SJSA1 (cell line): ENCODE measurements at places on chromosomes 5 and 9. TPM values are rescaled to one million over a fixed set of nuclear protein-coding genes. Genes with fewer than 3 reads are reported as not detected.

KCNV2 gene
- total RNA-seq, result not detected in 2 replicates

GNPDA1 gene
- 27.0 and 55.7 TPM in 2 replicates for total RNA-seq

NAA35 gene
- total RNA-seq, result 11.9 and 15.7 TPM in 2 replicates

SMIM33 gene
- not detected in 2 replicates for total RNA-seq

PCDHA9 gene
- under 0.01 TPM in 1 of 2 replicates, not detected in the other for total RNA-seq

NEK6 gene
- 32.0 and 35.5 TPM in 2 replicates for total RNA-seq

DNA sequence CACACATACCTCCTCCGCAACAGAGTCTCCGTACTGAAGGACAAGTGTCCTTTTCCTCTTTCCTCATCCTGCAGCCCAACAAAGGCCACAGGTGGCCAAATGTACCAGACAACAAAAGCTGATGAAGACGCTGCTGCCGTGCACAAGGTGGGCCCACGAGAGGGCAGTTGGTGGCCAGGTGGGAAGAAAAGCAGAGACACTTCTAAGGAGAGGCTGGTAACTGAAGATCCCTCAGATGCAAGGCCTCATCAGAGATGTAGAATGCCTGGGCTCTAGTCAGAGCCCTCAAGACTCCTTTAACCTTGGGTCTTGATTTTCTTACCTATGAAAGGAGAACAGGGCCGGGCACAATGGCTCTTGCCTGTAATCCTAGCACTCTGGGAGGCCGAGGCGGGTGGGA is 75.7 kb downstream of the NRG2 start:
- H3K36me3 ChIP-seq, result no peaks in the 10 kb centered on the region
- peaks cover 10% of the 10 kb centered on the region; the same call in 1 of the 2 replicates for H3K27me3 ChIP-seq
- H3K4me1 ChIP-seq, result no peaks in the 10 kb centered on the region
- H3K27ac ChIP-seq, result no peak overlapping the region

DNA sequence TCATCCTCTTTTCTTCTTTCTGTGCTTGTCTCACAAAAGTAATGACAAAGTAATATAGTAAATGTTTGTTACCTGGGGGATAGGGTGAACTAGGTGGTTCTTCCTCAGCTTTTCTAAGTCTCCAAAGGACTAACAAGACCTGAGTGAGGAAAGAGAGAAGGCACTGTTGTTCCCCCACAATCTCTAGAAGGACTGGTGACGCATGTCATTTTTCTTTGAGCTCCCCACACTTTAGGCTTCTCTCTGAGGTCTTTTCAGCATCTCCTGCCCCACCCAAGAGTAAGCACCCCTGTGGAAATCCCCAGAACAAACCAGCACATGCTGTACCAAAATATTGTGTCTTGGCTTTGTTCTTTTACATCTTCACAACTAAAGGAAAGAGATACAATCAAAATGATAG is 2.4 kb upstream of the IL7R start:
- H3K4me3 ChIP-seq, result no peak overlapping the region
- H3K27ac ChIP-seq, result no peak overlapping the region
- no peaks in the 10 kb centered on the region for H3K27me3 ChIP-seq
- H3K36me3 ChIP-seq, result no peaks in the 10 kb centered on the region

DNA sequence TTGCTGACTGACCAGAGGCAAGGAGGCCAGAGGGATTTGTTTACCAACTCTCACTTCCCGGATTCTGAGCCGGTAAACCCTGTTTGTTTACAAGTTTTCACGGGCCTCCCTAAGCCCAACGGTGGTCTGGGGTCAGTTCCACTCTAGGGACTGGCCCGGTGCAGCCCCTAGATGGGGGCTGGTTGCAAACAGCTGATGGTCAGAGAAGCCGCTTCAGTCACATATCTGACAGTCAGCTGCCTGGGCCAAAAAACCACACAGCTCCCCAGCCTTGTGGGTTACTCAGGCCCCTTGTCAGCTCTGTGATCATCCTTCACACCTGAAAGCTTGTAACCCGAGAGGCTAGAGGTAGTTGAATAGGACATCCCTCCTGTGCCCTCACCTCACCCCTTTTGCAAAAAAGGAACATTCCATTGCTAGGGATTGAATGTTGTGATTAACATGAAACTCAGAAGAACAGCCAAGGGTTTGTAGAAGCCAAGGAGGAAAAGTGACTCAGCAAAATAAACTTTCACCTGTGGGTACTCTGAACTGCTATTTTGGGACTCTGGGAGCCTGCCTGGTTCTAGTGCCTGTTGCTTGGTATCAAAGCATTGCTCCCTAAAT is 40.4 kb downstream of the SAR1B start:
- DNase-seq, result no peak
- no peak overlapping the region for H3K4me3 ChIP-seq
- peaks cover 5% of the 10 kb centered on the region; the same call in 1 of the 2 replicates for H3K4me1 ChIP-seq
- no peaks in the 10 kb centered on the region for H3K36me3 ChIP-seq
- no peak overlapping the region for H3K27ac ChIP-seq
- no peaks in the 10 kb centered on the region for H3K27me3 ChIP-seq

GRCh38 chr5:171984748-171985419 is 21.6 kb downstream of the FBXW11 start:
- no peak for DNase-seq
- no peak overlapping the region for H3K4me3 ChIP-seq
- H3K27me3 ChIP-seq, result no peaks in the 10 kb centered on the region
- H3K36me3 ChIP-seq, result peaks cover 24% of the 10 kb centered on the region
- peaks cover 10% of the 10 kb centered on the region for H3K4me1 ChIP-seq

- H3K27me3 ChIP-seq, result no peaks in the 10 kb centered on the region
- peaks cover 45% of the 10 kb centered on the region for H3K4me1 ChIP-seq
- H3K36me3 ChIP-seq, result peaks cover 33% of the 10 kb centered on the region
- no peak overlapping the region for H3K4me3 ChIP-seq
Measured at GRCh38 chr9:87592554-87593358, 95.1 kb downstream of the DAPK1 start.

DNA sequence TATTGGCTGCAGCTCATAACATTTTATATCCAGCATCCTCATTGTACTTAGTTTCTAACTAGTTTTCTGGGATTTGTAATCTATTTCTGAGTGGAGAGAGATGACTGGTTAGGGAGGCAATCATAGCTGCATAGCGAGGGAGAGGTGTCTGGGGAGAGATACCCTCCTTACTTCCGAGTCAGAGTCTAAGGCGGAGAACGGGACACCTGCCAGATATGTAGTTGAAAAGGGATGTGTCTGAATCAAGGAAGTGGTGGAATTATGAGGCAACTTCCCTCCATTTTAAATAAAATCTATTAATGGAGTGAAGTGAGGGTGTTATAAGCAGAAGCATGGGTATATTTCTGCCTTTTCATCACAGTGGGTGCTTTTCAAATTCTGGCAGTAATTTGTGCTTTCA is 126.5 kb downstream of the MAST4 start:
- no peaks in the 10 kb centered on the region for H3K27me3 ChIP-seq
- no peak overlapping the region for H3K4me3 ChIP-seq
- no peak for DNase-seq
- H3K36me3 ChIP-seq, result no peaks in the 10 kb centered on the region
- H3K4me1 ChIP-seq, result no peaks in the 10 kb centered on the region

DNA sequence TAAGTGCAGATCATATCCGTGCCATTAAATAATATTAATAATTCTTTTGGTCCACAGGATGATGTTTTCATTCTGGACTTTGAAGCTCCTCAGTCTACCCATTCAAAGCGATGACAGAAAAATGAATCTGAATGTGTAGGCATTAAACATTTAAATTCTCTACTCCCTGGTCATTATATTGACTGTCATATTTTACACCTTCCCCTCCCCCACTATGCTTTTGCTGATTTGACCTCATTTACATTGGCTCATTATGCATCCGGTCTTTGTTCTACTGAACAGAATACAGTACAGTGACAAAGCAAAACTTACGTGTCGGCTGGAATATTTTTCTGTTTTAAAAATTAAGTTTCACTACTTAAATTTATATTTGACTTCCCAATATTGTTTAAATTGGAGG is 289.7 kb upstream of the TMEM161B start:
- no peak overlapping the region for H3K4me3 ChIP-seq
- H3K27ac ChIP-seq, result no peak overlapping the region
- no peaks in the 10 kb centered on the region for H3K27me3 ChIP-seq

DNA sequence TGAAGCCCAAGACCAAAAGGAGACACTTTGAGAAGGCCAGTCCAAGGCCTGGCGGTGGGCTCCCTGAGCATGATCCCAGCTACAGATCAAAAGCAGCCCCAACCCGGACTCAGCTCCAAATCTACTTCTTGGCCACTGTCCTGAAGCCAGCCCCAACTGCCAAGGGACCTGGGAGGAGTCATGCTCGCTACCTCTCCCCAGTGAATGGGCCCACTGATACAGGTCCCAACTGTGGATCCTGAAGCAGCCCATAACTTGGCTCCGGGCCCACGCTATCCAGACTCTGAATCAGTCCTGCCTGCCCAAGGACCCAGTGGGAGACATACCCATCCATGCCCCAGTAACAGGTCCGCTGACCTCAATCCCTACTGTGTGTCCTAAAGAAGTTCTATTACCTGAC is 1545.3 kb upstream of the C9orf72 start:
- H3K4me1 ChIP-seq, result no peaks in the 10 kb centered on the region
- DNase-seq, result no peak
- H3K27ac ChIP-seq, result no peak overlapping the region

DNA sequence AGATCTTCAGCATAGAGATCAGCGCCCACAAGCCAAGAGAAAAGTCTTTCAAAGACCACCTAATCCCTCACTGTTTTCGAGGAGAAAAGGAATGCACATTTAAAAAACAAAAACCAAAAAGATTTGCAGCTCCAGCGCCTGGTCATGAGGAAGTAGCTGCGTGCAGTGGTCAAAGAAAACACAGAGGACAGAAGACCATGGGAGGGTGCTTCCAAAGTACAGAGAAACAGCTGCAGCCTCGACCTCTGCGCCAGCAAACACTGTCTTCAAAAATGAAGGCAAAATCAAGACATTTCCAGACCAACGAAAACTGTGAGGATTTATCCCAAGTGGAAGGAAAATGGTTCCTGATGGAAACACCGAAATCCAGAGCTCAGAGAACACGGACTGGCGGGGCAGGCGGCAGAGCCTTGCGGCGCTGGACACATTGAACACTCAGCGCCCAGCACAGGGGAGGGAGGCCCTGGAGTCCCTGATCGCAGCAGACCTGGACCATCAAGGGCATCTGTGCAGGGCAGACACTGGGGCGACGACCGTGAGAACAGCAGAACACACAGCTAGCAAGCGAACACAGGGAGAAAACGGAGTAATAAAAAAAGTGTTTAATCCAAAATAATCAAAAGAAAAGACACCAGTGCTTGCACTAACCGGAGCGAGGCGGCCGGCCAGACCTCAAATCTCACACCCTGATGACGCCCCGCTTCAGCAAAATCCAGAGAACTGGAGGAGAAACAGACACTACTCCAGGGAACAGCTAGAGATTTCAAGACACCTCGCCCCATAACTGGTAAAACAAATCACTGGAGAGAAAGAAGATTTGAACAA is 12.6 kb upstream of the SLC12A7 start:
- no peaks in the 10 kb centered on the region for H3K4me1 ChIP-seq
- H3K4me3 ChIP-seq, result no peak overlapping the region
- DNase-seq, result no peak

DNA sequence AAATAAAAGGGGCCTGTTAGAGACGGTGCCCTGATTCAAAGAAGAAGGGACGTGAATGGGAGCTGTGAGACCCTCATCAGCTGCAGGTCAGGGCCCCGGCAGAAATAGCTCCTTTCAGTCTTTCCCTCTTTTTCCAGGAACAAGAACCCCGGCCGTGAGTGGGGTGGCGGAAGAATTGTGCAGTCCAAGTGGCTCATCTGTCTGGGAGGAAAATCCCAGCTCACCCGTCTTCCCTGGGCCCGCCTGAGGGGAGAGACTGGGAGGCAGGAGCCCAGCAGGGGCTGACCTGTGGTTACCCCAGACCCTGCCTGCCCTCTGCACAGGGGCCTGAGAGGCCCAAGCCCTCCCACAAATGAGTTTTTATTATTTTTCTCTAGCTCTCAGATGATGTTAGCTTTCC is 24.8 kb upstream of the CSF1R start:
- DNase-seq, result no peak
- H3K27me3 ChIP-seq, result no peaks in the 10 kb centered on the region
- H3K27ac ChIP-seq, result no peak overlapping the region
- H3K4me1 ChIP-seq, result peaks cover 39% of the 10 kb centered on the region

DNA sequence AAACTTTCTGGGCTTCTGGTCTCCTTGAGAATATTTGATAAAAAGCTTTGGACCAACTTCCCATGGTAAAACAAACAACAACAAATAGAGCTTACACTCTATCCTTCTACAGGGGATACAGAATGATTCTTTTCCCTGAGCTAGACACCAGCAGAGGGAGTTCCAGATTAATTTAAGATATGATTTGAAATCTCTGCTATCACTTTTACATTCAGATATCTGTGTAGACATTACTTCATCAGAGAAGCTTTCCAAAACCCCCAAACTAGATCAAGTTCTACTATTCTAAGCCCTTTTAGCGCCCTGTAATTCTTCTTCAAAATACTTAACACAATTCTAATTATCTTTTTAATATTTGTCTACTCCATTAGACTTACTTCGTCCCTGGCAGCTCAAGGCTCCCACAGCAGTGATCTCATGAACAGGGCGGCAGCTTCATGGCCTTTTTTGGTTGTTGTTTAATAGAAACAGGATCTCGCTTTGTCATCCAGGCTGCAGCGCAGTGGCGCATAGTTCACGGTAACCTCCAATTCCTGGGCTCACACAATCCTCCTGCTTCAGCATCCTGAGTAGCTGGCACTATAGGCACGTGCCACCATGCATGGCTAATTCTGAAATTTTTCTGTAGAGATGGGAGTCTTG is 955 bp upstream of the GALNT12 start:
- no peak overlapping the region for H3K27ac ChIP-seq
- H3K27me3 ChIP-seq, result peaks cover 19% of the 10 kb centered on the region
- H3K4me3 ChIP-seq, result no peak overlapping the region
- H3K36me3 ChIP-seq, result no peaks in the 10 kb centered on the region
- 0 out of 2 replicates have a peak, but pooled peaks cover 3% of the 10 kb centered on the region for H3K4me1 ChIP-seq

DNA sequence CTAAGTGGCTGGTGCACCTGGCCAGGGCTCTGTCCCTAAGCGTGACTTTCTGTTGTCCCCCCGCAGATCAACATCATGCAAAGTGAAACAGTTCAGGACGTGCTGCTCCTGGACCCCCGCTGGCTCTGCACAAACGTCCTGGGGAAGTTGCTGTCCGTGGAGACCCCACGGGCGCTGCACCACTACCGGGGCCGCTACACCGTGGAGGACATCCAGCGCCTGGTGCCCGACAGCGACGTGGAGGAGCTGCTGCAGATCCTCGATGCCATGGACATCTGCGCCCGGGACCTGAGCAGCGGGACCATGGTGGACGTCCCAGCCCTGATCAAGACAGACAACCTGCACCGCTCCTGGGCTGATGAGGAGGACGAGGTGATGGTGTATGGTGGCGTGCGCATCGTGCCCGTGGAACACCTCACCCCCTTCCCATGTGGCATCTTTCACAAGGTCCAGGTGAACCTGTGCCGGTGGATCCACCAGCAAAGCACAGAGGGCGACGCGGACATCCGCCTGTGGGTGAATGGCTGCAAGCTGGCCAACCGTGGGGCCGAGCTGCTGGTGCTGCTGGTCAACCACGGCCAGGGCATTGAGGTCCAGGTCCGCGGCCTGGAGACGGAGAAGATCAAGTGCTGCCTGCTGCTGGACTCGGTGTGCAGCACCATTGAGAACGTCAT is 19.7 kb upstream of the CTSL start:
- H3K4me1 ChIP-seq, result peaks cover 20% of the 10 kb centered on the region
- H3K27me3 ChIP-seq, result no peaks in the 10 kb centered on the region
- DNase-seq, result no peak
- no peak overlapping the region for H3K27ac ChIP-seq
- no peak overlapping the region for H3K4me3 ChIP-seq
- peaks cover 86% of the 10 kb centered on the region for H3K36me3 ChIP-seq

GRCh38 chr9:101354143-101354764 is 30.6 kb downstream of the BAAT start:
- no peaks in the 10 kb centered on the region for H3K4me1 ChIP-seq
- no peaks in the 10 kb centered on the region for H3K36me3 ChIP-seq
- no peaks in the 10 kb centered on the region for H3K27me3 ChIP-seq
- H3K27ac ChIP-seq, result no peak overlapping the region
- no peak for DNase-seq
